ENCODE measurements at places on chromosomes 13 and 19. TPM values are rescaled to one million over a fixed set of nuclear protein-coding genes. Genes with fewer than 3 reads are reported as not detected.

Gene COX6B1
- total RNA-seq = 362 TPM

Gene IRGC
- not detected for total RNA-seq

Gene ZNF549
- 4.7 TPM for total RNA-seq

Gene DDA1
- 45.6 TPM for total RNA-seq

Gene ZNF776
- 11.5 TPM for total RNA-seq

Gene CFAP97D2
- total RNA-seq = not detected

Gene PSG2
- not detected for total RNA-seq

Gene ERICH4
- total RNA-seq = not detected

Gene FSD1
- total RNA-seq = not detected

Gene ZNF541
- 0.87 TPM for total RNA-seq

Gene ZNF440
- total RNA-seq = 12.2 TPM

Gene PGLYRP1
- 1.6 TPM for total RNA-seq

Gene CEACAM8
- 0.13 TPM for total RNA-seq

Gene RNF113B
- total RNA-seq = not detected

Gene ICAM5
- 1.2 TPM for total RNA-seq

Gene CACNA1A
- 0.84 TPM for total RNA-seq

Gene CACNG8
- total RNA-seq = not detected

Gene C1QTNF9
- 1.0 TPM for total RNA-seq

Gene NKPD1
- not detected for total RNA-seq

Gene CHST8
- total RNA-seq = 1.4 TPM

Gene PALM3
- not detected for total RNA-seq

Gene ZNF579
- 10.9 TPM for total RNA-seq

Gene SIGLEC5
- 2.2 TPM for total RNA-seq

Gene SMIM44
- not detected for total RNA-seq

Gene MAST1
- 0.90 TPM for total RNA-seq

Gene KRTDAP
- not detected for total RNA-seq

Gene SYT5
- not detected for total RNA-seq

Gene CCL25
- total RNA-seq = not detected

Gene TJP3
- total RNA-seq = 0.39 TPM

Gene DIAPH3
- 0.26 TPM for total RNA-seq

Gene CPB2
- not detected for total RNA-seq

Gene FTL
- 9,334 TPM for total RNA-seq

Gene TMPRSS9
- not detected for total RNA-seq

Gene CBARP
- 6.2 TPM for total RNA-seq

Gene CCDC124
- total RNA-seq = 78.9 TPM

Gene LAIR1
- 63.8 TPM for total RNA-seq

Gene CEACAM1
- total RNA-seq = 25.6 TPM

Gene SNRNP70
- 148 TPM for total RNA-seq

Gene PPM1N
- 1.1 TPM for total RNA-seq

Gene FARSA
- 51.6 TPM for total RNA-seq

Gene LCP1
- total RNA-seq = 195 TPM

Gene IZUMO2
- total RNA-seq = not detected

Gene REXO1
- 34.0 TPM for total RNA-seq

Gene ADGRE3
- total RNA-seq = 0.19 TPM

Gene CFD
- 1,010 TPM for total RNA-seq

Gene TICAM1
- total RNA-seq = 13.6 TPM

Gene BRCA2
- total RNA-seq = 1.9 TPM

Gene ZIK1
- total RNA-seq = 2.4 TPM

Gene DIRAS1
- 1.1 TPM for total RNA-seq

Gene ADPRHL1
- total RNA-seq = 2.1 TPM

Gene ZNF329
- 8.3 TPM for total RNA-seq

Gene CATSPERD
- total RNA-seq = not detected

Gene LRRC63
- total RNA-seq = 0.19 TPM

Gene TBXA2R
- total RNA-seq = 5.4 TPM

Gene MAST3
- 19.1 TPM for total RNA-seq

Gene IFNL1
- not detected for total RNA-seq

Gene NOTCH3
- 60.3 TPM for total RNA-seq

Gene TGFBR3L
- total RNA-seq = not detected
